ENCODE measurements at places on chromosomes 3 and 15.

- DNase-seq, result no peak
Measured at GRCh38 chr3:177726807-177727206, 529.5 kb upstream of the TBL1XR1 start.

DNA sequence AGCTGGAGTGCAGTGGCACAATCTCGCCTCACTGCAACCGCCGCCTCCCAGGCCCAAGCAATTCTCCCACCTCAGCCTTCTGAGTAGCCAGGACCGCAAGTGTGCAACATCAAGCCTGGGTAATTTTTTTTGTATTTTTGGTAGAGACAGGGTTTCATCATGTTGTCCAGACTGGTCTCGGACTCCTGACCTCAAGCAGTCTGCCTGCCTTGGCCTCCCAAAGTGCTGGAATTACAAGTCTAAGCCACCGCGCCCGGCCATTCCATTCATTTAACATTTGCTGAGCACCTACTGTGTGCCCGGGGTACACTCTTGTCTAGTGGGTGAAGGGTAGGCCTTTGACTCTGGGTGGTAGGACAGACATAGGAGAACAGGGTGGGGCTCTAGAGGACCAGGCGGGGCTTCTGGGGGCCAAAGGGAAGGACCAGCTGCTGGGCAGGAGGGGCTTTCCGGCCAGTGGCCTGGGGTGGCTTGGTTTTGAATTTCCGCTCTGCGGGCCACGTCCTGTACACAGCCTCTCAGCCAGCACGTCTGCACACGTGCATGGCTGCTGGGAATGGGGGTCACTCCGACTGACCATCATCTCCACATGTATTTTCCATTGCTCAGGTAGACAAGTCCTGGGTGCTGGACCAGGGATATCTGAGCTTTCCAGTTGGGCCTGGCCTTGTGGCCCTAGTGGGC is 2.4 kb downstream of the SLC38A3 start:
- DNase-seq, result no peak

DNA sequence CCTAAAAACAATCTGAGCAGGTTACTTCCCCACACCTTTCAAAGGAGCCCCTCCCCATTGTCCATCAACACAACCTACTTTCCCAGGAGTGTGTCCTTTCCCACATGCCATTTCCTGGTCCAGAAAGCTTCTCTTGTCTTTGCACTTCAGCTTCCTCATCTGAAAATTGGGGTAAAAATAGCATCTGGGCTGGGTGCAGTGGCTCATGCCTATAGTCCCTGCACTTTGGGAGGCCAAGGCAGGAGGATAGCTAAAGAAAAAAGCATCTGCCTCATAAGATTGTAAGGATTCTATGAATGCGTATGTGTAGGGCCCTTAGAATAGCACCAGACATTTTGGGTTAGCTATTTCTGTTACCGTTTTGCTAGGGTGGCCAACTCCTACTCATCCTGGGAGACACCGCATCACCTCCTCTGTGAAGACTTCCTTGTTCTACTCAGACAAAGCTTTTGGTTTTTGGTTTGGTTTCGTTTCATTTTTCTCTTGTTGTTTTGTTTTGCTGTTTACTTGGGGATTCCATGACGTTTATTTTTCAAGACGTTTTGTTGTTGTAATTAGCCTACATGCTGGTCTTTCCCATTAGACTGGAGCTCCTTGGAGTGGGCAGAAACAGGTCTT is 224.4 kb upstream of the TLE3 start:
- DNase-seq, result no peak

- no peak for DNase-seq
Measured at GRCh38 chr15:99212406-99212805, 37.0 kb downstream of the TTC23 start.

- no peak for DNase-seq
Measured at GRCh38 chr15:67307889-67308597, 53.5 kb downstream of the IQCH start.

DNA sequence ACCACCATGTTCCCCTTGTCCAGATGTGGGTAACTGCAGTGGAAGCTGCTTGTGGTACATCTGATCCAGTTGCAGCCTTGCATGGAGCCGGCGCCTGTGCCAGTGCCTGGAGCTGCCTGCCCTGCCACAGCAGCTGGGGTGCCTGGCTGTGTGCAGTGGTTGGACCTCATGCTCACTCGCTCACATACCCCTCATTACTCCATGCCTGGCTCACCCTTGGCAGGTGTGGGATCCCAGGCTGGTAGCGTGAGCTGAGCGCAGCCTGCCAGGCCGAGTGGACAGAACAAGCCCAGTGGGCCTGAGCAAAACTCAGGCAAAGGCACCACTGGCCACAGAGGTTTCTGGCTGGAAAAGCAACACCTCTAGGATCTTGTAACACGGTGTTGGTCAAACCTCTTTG is 35.7 kb downstream of the ROPN1B start:
- DNase-seq, result no peak

GRCh38 chr3:36700537-36701248 is 63.7 kb downstream of the DCLK3 start:
- peak; percentile 30 for DNase-seq

- no peak for DNase-seq
Measured at GRCh38 chr3:186746008-186746407, 28.8 kb downstream of the KNG1 start.

DNA sequence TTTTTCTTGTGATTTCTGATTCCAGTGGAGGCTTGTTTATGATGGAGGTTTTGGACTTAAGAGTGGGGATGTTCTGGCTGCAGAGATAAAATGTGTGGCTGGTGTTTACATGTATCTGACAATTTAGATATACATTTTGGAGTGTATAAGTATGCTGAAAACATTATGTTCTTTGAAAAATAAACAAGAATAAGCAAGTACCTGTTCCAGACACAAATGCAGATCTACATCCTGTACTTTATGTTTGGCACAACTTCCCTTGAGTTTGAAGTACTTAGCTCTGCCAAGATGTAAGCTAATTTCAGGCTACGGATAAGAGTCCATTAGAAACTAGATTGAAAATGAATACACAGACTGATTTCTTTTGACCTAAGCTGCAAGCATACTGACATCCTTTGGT is 277.2 kb downstream of the CHST2 start:
- no peak for DNase-seq

- DNase-seq, result no peak
Measured at GRCh38 chr3:190618330-190619030, 104.6 kb downstream of the IL1RAP start.

- DNase-seq, result no peak
Measured at GRCh38 chr3:170098753-170099152, 61.0 kb downstream of the GPR160 start.

- no peak for DNase-seq
Measured at GRCh38 chr3:22887664-22888291, 315.3 kb upstream of the UBE2E2 start.

GRCh38 chr3:11560746-11561145 is 83.0 kb downstream of the VGLL4 start:
- DNase-seq, result no peak

DNA sequence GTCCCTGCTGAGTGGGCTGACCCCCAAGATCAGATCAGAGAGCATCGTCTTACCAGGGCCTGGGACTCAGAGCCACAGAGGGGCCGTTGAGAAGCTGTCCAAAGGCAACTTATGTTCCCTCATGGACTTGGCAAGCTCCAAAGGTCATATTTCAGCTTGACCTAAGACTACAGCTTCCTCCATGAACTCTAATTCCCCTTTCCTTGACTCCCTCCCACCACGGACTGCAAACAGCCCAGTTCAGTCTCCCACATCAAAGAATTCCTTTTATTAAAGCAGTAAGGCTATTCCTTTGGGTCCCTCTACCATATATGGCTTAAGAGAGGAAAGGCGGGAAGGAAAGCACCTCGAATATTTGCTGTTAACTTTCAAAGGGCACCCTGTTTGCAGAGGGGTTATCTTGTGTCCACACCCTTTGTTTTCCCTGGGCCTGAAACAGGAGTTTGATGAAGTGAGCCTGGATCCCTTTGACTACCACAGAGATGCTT is 146.1 kb upstream of the THBS1 start:
- no peak for DNase-seq
